Pulmonary artery endothelial cell (primary cell): ENCODE measurements at places on chromosomes 12 and 14. TPM values are rescaled to one million over a fixed set of nuclear protein-coding genes. Genes with fewer than 3 reads are reported as not detected.
A peak's percentile ranks its signal among the peaks of the same experiment; 100 is the strongest.

KLHL33 gene
- total RNA-seq: under 0.01 and 0.04 TPM in 2 replicates

HSPB8 gene
- total RNA-seq: 2.9 and 8.7 TPM in 2 replicates

DTX1 gene
- not detected in 2 replicates for total RNA-seq

PTGER2 gene
- not detected in 2 replicates for total RNA-seq

ENDOU gene
- total RNA-seq: not detected in 2 replicates

AP1G2 gene
- 6.7 and 6.8 TPM in 2 replicates for total RNA-seq

STAC3 gene
- 0.07 and 0.13 TPM in 2 replicates for total RNA-seq

- DNase-seq: no peak
Observed at GRCh38 chr14:93532541-93532940, 101.8 kb downstream of the UNC79 start.

DNA sequence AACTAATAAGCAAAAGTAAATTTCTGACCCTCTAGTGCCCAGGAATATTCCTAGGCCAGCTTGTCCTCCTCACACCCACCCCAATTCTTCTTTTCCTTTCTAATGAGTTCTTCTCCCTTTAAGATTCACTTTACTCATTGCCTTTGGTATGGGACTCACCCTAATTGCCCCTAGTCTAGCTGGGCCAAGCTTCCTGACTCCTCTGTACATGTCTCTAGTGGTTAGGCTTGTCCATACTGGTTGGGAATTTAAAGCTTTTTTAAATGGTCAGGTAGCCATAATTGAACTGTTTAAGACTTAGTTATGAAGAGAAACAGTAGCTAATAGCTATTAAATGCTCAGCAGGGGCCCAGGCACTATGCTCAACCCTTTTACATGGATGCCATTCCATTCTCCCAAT, 248.2 kb downstream of the C12orf42 start:
- no peak for DNase-seq

DNA sequence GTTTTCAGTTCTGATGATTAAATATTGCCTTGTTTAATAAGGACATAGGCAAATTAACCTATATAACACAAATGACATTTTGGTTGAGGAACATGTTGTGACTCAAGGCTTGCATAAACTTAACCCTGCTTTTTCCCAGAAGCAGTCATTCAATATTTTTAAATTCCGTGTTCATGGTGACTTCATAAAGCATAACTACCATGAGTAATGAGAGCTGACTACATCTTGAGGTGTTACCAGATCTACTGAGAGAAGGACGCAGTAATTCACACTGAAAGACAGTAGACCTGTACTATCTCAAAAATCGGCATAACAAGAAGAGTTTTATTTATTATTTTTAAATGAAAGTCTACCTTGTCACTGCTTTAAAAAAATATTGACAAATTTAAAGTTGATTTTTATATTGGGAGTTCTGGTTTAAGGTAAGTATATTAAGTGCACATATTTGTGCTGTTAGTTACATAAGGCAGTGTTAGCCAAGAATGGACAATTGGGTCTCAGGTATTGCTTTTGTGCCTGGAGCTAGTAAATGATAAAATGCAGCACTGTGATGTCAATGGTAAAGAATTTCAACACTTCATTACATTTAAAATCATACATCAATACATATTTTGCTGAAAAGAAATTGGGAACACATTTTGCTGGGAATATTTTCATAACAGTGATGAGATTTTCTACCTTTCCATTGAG, 1198.5 kb downstream of the FSCB start:
- DNase-seq: no peak

GRCh38 chr12:102951841-102952240, 5.6 kb upstream of the ASCL1 start:
- no peak for DNase-seq

- DNase-seq: no peak
Observed at GRCh38 chr14:27061299-27061698, 463.5 kb upstream of the NOVA1 start.

GRCh38 chr12:121801595-121802484, 2.0 kb upstream of the SETD1B start:
- DNase-seq: no peak

DNA sequence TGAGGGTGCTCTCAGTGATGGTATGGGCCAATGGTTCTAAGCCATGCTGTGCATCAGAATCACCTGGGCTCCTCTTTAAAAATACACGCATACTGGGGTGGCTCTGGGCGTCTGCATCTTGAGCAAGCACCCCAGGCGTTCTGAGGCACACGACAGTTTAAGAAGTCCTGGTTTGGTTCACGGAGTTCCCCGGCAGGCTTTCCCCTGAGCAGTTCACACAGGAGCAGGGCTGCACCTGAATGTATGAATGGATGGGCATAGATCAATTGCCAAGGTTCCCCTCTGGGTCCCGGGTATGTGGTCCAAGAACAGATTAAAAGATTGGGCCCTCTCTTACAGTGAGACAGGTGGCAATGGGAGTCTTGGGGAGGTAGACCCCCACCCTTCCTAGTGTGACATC, 395.3 kb downstream of the DPF3 start:
- no peak for DNase-seq

DNA sequence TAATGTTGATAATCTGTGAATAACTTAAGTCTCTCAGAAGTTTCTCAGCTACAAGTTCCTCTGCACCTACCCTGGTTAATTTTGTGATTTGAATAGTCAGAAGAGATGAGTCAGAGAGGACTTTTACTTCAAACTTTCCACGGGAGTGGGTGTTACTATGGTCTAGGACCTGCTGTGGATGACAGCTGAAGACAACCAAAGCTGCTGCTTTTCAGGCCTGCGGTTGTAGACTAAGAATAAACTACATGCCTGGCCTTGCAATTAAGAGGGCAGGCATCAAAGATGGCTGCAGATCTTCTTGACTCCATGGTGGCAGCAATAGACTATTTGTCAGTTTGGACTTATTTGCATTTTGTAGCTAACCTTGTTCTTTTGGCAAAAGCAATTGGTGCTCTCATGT, 227.1 kb upstream of the KRR1 start:
- DNase-seq: no peak

- no peak for DNase-seq
Observed at GRCh38 chr14:101665478-101666078, 95.9 kb upstream of the PPP2R5C start.

GRCh38 chr12:123949770-123950165, 22.9 kb downstream of the CCDC92 start:
- no peak for DNase-seq

- DNase-seq: no peak
Observed at GRCh38 chr12:113226696-113227568, 5.7 kb downstream of the TPCN1 start.

- DNase-seq: peak; percentile 72
Observed at GRCh38 chr12:11648514-11649412, 711 bp upstream of the ETV6 start.

DNA sequence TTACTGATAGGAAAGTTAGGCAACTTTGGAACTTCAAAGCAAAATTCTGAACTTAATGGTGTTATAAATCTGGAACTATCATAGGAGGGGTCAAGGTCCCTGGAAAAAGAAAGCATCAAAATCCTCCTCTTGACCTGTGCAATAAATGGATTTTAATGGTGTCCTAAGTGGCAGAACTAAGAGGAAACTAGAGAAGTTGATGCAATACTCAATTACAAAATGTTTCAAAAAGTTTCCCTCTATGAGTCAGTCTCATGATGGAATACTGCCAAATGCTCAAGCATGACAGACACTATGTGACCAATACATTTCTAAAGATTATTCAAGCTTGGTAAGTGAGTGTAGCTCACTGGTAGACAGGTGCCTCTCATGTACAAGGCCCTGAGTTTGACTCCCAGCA, 47.7 kb upstream of the ERGIC2 start:
- DNase-seq: peak; percentile 27

DNA sequence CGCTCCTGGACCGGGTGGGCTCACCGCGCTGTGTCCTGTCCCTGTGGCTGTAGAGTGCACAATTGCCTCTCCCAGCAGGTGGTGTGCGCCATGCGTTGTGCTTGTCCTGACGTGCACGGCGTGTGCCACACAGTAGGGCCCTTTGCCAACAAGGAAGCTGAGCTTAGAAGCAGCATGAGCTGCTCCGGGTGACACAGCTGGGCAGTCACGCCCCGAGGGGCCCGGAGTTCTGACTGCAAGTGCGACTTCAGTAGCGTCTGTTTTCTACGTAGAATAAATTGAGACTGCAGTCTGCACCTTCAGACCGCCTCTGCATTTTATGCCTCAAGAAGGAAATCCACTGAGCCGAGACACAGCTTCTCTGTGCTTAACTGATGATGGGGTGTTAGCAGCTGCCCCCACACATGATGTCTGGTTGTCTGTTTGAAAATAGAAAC, 81.6 kb downstream of the ADGRD1 start:
- no peak for DNase-seq

GRCh38 chr12:128394137-128394536, 127.2 kb downstream of the TMEM132C start:
- no peak for DNase-seq

DNA sequence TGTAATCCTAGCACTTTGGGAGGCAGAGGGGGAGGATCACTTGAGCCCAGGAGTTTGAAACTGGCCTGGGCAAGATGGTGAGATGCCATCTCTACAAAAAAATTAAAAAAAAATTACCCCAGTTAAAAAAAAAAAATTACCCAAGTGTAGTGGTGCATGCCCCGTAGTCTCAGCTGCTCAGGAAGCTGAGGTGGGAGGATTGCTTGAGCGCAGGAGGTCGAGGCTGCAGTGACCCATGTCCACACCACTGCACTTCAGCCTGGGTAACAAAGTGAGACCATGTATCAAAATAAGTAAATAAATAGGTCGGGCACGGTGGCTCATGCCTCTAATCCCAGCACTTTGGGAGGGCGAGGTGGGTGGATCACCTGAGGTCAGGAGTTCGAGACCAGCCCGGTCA, 128.8 kb downstream of the VRK1 start:
- DNase-seq: no peak

GRCh38 chr14:44449680-44450079, 57.4 kb downstream of the FSCB start:
- DNase-seq: no peak

DNA sequence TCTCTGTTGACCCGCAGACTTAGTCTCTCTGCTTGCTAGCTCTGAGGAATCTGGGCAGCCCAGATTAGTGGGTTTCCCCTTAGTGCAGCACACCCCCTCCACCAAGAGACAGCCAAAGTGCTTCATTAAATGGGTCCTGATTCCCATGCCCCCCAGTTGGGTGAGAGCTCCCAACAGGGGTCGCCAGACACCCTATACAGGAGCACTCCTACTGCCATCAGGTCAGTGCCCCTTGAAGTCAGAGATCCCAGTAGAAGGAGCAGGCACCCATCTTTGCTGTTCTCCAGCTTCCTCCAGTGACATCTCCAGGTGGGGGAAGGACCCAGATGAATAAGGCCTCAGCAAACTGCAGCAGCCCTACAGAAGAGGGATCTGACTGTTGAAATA, 36.7 kb upstream of the C14orf132 start:
- DNase-seq: no peak

DNA sequence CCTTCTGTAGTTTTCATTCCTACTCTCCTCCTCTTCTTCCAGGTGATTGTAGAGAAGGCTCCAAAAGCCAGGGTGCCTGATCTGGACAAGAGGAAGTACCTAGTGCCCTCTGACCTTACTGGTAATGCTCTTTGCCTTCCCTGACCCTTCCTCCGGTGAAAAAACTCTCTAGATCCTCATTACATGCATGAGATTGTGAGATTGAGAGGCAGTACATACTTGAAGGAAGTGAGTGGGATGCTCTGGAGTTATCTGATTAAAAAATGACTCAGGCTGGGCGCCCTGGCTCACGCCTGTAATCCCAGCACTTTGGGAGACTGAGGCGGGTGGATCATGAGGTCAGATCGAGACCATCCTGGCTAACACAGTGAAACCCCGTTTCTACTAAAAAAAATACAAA, 5.3 kb downstream of the GABARAPL1 start:
- DNase-seq: no peak

- DNase-seq: no peak
Observed at GRCh38 chr14:62696331-62696924, 348.8 kb downstream of the KCNH5 start.

GRCh38 chr14:68680541-68681051, 112.3 kb downstream of the ZFP36L1 start:
- DNase-seq: no peak

DNA sequence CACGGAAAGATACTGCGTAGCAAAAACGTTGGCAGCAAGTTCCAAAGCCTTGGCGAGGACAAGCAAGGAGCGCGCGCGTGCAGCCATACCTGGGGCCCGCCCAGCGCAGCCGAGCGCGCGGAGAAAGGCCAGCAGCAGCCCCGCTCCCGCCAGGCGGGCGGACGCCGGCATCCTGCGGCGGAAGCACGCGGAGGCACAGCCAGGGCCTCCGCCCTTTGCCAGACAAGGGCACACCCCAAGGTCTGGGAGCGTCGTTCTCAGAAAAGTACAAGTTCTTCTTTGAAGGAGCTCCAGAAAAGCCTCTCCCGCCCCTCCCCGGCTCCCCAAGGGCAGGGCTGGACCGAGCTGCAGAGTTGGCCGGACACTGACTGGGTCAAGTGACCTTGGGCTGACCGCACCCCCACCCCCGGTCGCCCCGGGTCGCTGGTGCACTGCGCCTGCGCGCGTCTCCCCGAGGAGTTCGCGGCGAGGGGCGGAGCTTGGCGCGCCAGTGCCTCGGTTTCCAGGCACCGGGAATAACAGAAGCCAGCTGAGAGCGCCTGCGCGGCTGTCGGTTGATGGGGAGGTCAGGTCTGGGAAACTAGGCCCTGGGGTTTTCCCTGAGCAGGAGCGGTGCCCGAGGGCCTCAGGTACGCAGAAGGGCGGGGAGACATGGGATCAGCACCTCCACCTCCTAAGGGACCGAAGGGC, at the start of gene ZC2HC1C:
ZC2HC1C (plus strand) TSS at position 521 of the 690 bp plus-strand sequence. CDS start 933 bp downstream, outside the sequence.
- peak; percentile 71 for DNase-seq

DNA sequence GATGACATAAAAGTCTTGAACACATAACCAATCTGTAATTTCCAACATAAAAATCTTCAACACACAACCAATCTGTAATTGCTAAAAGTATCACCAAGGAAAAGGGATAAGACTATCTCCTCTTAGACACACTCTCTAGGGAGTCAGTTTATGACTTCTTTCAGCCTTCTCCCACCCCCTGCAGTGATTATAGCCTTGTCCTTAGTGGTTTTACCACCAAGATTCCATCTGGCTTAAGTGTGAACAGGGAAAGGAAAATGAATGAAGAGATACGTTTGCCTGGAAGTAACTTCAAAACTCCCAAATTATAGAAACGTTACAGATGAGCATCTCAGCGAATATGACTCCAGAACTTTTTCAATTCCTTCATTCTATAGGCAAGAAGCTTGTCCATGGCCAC, 136.2 kb upstream of the RASSF8 start:
- no peak for DNase-seq

DNA sequence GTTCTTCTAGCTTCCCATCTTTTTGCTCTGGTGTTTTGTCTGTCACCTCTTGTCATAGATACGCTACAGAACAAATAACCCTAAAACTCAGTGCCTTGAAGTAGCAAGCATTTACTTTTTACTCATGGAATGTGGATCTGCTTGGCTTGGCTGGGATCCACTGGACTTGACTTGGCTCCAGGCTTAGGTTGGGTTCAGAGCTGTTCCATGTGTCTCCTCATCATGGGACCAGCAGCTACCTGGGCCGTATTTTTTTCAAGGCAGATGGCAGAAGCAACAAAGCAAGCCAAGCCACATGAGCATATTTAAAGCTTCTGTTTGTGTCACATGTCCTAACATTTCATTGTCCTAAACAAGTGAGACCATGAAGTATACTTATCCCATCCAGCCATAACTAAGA, 48.7 kb upstream of the ATF1 start:
- DNase-seq: no peak
